ENCODE measurements at places on chromosomes 16 and 17.

DNA sequence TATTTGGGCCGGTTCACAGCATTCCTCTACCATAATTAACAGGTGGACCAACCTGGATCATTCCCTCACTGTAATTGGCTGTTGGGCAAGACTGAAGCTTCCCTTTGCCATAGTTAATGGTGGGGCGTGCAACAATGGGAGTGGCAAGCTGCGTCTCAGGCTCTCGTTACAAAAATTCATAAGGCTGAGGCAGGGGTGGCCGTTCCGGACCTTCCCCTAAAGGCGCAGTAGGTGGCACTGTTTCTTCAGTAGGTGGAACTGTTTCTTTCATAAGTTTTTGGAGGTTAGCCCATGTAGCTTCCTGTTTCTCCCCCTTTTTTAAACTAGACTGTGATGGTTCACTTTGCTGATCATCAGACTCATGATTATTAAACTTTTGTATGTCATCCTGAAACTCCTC is 17.0 kb upstream of the TMC5 start:
- peak; percentile 25 for DNase-seq

GRCh38 chr16:55691771-55692170 is 36.0 kb downstream of the SLC6A2 start:
- DNase-seq: no peak

DNA sequence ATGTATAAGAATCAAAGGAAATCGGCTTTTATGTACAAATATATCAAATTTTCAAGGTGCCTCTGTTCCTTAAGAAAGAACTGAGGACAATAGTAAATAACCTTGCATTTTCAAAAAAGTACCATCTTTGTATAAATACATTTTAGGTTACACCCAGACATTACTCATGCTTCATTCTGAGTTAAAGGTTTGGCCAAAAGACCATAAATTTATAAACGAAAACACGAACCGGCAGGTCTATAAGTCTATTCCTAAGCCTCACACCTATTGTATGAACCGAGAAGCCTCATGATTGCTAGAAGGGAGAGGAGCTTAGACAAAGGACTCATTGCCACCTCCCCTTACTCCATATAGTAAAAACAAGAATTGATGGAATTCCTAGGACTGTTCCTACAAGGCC is 94.6 kb upstream of the PSMD7 start:
- no peak for DNase-seq

DNA sequence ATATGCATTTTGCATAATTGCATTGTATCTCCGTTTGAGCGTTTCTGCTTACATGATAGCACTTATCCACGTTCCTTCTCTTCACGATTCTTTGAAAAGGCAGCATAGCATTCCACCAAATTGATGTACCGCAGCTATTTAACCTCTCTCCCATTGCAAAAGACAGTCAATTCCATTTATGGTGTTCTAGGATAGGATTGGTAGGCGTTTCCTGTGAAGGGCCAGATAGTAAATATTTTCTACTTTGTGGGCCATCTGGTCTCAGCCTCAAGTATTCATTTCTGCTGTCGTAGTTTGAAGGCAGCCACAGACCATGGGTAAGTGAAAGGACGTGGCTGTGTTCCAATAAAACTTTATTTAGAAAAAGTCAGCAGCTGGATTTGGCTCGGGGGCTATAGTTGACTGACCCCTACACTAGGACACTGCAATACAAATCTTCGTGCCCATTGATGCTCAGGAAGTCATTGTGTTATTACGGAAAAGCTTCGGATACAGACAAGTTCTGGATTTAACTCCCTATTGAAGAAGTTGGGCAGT is 10.1 kb downstream of the SNX29 start:
- DNase-seq: no peak

DNA sequence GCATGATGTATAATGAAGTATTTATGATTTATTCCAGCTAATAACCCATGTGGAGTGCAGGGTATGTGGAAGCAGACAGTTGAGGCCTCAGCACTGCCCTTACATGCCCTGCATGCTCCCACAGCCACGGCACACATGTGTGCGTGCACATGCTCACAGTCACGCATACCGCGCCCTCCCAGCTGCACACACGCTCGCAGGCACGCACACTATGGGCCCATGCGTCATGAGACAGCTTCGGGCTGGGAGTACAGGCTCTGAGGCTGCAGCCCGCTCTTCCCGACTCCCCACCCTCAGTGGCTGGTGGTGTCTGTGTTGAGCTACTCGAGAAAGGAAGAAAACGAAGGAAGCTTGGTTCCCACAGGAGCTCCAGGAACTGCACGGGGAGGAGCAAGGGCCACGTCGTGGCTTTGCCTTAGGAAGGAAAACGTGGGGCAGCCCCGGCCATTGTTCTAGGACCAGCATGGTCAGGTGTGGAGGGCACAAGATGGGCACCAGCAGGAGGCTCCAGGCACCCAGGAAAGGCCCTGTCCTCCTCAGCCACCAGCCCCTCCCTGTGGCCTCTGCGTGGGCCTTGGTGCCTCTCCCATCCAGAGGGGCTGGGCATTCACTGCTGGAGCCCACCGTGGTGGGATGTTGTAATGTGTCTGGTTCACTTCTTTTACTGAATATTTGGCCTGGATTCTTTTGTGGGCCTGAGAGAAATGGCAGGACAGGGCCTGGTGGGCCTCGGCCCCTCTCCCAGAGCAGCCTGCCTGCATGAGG is 27.5 kb upstream of the CDH15 start:
- DNase-seq: no peak

GRCh38 chr16:69486724-69487123 is 62.3 kb downstream of the CYB5B start:
- no peak for DNase-seq

- DNase-seq: no peak
Measured at GRCh38 chr16:55942821-55943220, 67.6 kb upstream of the CES5A start.

DNA sequence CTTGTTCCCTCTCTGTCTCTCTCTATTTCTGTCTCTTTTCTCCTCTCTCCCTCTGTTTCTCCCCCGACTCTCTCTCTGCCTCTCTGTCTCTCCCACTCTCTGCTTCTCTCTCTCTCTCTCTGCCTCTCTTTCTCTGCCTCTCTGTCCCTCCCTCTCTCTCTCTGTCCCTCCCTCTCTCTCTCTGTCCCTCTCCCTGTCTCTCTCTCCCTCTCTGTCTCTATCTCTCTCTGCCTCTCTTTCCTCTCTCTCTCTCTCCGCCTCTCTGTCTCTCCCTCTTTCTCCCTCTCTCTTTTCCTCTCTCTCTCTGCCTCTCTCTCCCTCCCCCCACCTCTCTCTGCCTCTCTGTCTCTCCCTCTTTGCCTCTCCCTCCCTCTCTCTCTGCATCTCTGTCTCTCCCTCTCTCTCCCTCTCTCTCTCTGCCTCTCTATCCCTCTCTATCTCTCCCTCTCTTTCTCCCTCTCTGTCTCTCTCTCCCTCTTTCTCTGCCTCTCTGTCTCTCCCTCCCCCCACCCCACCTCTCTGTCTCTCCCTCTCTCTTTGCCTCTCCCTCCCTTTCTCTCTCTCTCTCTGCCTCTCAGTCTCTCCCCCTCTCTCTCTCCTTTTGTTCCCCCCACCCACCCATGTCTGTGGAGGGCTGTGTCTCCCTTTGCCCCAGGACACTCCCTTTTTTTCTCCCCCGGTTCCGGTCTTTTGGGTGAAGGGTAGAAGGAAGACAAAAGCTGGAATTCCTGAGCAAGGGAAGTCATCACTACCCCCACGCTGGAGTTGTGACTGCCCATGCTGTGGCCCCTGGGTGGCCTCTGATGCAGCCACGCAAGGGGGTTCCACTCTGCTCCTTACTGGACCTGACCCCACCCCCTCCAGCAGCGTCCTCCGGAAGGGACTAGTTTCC is 27.1 kb upstream of the MGAT5B start:
- no peak for DNase-seq

DNA sequence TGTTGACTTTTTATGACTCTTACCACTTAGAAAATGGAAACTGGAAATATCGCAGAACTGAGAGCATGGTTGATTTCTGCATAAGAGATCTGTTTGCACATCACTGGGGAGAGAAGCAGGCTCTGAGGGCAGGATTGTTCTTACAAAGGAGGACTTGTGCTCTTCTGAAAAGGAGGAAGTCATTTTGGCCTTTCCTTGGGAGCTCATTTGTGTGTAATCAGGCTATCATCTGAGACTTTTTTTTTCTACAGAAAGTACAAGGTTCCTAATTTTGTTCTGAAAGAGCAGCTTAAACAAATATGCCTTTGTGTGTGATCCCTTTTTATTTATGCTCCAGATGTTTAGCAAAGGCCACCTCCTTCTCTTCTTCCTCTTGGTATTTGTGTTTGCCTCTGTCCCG is 145.7 kb upstream of the CACNG5 start:
- DNase-seq: no peak

- no peak for DNase-seq
Measured at GRCh38 chr16:50946098-50946497, 204.2 kb downstream of the CYLD start.

- no peak for DNase-seq
Measured at GRCh38 chr16:12240036-12240435, 263.5 kb downstream of the SNX29 start.

- DNase-seq: peak; percentile 33
Measured at GRCh38 chr17:61635913-61636432, 45.0 kb upstream of the NACA2 start.

DNA sequence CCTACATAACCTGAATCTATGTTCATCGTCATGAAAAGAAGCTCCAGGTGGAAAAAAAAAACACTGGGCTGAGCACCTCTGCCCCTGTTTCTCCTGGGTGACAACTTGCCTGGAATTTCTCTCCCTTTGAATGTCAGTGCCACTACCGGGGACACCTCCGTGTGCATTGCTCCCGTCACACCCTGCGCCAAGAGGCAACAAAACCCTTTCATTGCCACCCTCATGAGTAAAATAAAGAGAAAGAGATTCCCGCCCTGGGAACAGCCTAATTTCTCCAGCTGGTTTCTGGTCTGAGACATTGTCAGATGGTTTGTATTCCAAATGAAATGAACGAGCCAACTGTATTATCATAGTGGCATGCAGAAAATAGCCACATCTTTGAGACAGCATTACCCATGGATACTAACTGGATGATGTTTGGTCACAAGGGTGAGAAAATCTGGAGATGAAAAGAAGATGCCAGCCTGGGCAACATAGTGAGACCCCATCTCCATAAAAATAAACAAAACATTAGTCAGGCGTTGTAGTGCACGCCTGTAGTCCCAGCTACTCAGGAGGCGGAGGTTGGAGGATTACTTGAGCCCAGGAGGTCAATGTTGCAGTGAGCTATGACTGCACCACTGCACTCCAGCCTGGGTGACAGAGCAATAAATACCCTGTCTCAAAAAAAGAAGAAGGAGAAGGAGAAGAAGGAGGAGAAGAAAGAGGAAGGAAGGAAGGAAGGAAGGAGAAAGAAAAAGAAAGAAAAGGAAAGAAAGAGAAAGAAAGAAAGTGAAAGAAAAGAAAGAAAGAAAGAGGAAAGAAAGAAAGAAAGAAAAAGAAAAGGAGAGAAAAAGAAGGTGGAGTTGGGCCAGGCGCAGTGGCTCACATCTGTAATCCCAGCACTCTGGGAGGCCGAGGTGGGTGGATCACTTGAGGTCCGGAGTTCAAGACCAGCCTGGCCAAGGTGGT is 42.2 kb upstream of the ADCY9 start:
- no peak for DNase-seq

- no peak for DNase-seq
Measured at GRCh38 chr17:78341559-78342448, 18.1 kb downstream of the SOCS3 start.

DNA sequence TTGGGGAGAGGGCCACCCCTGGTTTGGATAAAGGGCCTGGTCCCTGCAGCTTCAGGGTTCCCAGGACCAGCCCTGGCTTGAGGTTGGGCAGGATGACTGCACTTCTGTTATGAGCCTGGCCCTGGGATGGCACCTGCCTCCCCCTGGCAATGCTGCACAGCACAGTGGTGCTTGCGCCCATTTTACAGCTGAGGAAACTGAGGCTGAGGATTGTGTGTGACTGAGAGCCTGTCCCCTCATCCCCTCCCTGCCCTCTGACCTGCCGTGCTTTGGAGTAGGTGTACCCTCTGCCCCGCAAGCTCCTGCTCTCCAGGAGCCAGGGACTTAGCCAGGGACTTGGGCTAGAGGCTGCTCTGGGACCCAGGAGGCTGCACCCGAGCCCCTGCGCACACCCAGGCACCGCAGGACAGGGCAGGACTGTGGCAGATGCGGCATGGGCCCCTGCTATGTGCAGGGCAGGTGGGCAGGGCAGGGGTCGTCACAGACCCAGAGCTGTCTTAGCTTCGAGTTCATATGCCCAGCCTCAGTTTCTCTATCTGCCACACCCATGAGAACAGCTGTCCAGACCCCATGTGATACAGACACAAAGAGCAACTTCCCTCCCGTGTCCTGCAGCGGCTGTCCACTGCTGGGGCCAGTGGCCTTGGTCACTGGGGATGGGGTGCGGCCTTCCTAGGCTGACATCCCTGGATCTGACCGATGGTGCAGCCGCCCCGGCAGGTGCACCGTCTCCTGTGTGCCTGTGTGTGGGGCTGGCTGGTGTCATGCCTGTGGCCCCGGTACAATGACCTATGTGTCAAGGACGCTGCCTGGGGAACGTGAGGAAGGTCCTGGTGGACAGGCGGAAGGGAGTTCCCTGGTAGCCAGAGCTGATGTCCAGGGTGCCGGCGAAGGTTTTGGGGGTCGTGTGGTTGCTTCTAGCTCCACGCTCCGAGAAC is 36.6 kb downstream of the BAHCC1 start:
- DNase-seq: no peak

- DNase-seq: no peak
Measured at GRCh38 chr16:79307214-79307613, 293.3 kb downstream of the MAF start.

- no peak for DNase-seq
Measured at GRCh38 chr17:56690441-56691291, 97.2 kb downstream of the NOG start.

DNA sequence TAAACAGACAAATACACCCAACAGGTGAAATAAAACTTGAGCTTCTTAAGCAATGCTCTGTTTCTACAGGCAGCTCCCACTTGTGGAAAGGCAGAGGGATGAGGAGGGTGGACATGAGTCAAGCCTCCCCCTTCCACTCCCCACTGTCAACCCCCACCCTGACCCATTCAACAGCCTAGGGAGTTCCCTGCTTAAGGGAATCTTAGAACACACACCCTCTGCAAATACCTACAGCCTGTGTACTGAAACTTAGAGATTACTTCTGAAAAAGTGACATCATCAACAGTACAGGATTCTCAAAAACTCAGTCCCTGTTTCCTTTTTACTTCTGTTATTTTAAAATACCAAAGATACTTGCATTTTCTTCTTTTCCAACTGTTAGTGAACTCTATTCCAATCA is 345.4 kb downstream of the SOX9 start:
- DNase-seq: no peak

GRCh38 chr17:1793447-1793806 is 31.6 kb downstream of the SERPINF1 start:
- DNase-seq: no peak

DNA sequence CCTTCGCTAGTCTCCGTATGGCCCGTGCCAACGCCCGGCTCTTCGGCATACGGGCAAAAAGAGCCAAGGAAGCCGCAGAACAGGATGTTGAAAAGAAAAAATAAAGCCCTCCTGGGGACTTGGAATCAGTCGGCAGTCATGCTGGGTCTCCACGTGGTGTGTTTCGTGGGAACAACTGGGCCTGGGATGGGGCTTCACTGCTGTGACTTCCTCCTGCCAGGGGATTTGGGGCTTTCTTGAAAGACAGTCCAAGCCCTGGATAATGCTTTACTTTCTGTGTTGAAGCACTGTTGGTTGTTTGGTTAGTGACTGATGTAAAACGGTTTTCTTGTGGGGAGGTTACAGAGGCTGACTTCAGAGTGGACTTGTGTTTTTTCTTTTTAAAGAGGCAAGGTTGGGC is 2.5 kb downstream of the RPL13 start:
- DNase-seq: no peak
